ENCODE measurements at places on chromosomes 6 and 20.

DNA sequence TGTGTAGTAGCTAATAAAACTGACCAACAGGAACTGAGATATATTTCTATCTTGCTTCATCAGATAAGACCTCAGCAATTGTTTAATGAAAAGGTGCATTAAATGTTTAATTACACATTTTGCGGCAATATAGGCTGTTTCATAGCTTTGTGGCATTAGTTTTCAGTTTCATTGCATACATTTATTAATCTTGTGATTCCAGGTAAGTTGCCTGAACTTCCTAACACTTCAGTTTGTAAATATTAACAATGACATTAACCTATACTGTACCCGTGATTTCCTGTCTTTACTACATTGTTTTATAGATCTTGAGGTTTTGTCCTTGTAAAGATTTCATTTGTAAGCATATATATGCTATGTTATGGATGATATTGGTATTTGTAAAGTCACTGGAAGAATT, 66.5 kb downstream of the PKIB start:
- DNase-seq = no peak

DNA sequence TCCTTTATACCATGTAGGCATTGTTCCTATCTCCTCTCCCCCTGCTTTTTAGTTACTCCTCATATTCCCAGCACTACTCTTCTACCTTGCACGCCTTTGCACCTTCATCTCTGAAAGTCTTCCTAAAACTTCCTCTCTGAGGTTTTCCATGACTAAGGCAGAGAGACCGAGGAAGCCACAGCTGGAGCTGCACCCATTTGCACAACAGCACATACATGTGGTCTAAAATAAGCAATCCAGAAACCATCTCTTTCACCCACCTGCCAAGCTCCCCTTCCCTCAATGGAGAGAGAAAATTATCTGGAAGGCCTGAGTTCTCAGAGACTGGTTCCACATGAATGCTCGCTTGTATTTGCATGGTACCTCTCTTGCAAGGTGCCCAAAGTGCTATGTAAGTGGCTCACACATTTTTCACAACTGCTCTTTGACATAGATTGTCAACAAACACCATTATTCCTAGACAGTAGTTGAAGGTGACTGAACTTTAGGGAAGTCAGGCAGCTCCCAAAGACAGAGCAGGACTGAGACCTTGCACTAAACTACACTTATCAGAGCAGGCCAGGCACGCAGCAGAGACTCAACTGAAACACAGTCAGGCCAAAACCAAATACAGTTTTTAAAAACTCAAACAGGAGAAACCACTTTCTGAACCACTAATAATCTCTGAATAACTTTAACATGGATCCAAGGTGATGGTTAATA, 313.2 kb downstream of the TFAP2A start:
- DNase-seq = no peak

DNA sequence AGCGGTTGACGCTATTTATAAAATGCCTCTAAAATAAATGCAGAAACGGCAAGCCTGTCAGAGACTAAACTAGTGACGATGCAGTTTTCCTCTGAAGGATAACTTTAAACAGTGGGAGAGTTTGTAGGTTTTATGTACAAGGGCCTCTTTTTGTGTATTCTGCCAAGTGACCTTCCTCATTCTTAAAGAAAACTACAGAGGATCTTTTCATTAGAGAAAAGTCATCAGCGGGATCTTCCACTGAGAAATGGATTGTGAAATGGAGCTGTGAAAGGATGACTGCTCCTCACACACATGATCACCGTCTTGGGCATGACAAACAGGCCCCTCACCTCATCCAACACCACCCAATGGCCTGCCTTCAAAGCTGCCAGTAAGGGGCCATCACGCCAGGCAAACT, 89.0 kb upstream of the LYRM2 start:
- DNase-seq = no peak

GRCh38 chr20:36830791-36831691, 44.9 kb upstream of the TLDC2 start:
- no peak for DNase-seq

DNA sequence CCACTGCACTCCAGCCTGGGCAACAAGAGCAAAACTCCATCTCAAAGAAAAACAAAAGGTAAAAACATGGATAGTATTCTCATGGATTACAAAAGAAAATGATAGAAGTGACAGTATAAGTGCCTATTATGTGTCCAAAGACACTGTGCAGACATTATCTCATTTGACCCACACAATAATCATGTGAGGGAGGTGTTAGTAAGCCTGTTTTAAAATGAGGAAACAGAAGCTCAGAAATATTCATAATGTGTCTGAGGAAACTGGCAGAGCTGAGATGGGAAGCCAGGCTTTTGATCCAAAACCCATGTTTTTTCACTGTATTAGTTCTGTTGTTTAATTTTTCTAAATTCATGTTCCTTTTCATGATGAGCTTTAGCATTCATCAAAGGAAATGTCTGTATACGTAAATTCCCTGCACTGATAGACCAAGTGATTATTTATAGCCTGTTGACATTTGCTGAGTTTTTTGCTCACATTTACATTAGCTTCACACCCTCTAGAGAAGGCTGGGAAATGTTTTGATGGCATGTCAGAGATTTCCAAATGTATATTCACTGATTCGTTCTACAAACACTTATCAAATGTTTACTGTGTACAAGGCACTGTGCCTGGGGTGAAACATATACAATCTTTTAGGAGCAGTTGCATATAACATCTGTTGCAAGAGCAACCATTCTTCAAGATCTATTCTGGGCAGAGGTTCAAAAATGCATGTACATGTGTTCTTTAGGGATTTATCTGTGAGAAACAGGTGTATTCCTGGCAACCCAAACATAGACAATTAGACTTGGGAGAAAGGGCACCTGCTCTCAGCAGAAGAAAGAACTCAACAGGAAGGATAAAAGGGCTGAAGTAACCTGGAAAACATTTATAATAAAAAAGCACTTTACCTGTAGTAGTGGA, 331.5 kb downstream of the SAMD5 start:
- DNase-seq = peak; percentile 32

DNA sequence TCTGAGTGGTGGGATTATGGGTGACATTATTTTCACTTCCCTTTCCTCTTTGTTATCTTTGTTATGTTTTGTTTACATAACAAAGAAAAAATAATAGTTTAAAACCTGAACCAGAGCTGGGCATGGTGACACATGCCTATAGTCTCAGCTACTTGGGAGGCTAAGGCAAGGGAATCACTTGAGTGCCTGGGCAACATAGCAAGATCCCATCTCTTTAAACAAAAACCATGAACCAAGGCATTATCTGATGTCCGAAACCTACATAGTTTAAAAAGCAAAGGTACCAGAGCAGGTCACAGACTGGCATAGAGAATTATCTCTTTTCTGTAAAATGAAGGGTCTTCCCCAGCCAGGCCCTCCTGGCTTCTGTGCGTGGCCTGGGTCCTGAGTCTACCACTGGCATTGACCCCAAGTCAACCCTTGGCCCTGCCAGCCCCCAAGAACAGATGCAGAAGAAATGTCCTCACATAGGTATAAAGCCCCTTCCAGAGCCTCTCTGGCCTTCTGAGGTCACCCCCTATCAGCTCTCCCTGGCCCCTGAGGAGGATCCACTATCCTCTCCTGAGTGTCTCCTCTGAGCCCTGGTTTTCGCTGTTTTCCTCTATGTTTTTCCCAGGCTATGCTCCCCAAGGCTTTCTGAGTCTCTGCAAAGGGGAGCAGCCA, 81.3 kb downstream of the TRERF1 start:
- DNase-seq = no peak

- DNase-seq = no peak
Observed at GRCh38 chr20:33337531-33338165, 54.6 kb downstream of the BPIFB1 start.

GRCh38 chr6:131642987-131643611, 6.0 kb downstream of the ENPP3 start:
- DNase-seq = no peak

DNA sequence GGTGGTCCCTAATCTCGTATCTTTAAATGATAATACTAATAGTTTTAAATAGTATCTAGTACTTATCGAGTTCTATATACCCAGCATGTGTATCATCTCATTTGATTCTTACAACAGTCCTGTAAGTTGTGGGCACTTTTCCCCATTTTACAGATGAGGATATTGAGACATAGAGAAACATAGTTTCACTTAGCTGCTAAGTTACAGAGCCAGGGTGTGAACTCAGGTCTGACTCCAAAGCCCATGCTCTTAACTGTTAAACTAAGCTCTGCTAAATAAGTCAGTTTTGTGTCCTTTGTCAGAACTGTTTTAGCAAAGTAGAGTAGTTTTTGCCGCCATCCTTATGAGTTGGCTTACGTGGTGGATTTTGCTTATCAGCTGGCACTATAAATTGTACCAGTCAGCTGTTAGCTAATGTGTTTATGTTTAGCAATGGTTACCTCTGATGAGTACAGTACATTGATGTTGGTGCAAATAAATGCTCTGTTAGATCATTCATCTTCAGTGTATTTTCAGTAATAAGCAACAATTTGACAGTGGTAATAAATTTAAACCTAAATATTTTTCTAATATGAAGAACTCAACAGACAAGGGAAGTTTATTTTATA, 12.1 kb downstream of the OGFRL1 start:
- no peak for DNase-seq

DNA sequence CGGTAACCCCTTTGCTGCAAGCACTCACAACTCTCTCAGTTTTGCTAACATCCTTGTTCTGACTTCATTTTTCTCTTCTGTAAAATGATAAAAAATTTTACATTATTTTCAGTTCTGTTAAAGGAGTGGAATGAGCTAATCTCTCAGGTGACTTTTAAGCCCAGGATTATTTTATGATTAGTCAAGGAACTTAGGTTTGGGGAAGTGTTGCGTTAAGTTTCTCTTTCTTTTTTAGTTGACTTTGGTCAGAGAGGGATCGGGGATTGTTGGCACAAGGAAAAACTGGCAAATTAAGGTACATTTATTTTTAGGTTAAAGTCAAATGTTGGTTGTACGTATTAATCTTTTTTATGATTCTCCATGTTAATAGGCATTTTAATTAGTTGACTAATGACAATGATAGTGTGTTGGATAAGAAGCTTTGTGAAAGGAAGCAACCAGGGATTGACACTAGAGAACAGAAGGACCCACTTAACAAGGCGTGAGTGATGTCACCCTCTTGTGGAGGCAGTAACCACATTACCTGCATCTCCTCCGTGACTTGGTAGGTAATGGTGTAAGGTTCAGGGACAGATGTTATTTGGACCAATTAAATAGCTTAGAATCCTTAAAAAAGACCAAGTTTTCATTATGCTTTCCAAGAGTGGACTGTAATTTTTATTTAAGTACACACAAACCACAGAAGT, 31.6 kb downstream of the CD83 start:
- no peak for DNase-seq

DNA sequence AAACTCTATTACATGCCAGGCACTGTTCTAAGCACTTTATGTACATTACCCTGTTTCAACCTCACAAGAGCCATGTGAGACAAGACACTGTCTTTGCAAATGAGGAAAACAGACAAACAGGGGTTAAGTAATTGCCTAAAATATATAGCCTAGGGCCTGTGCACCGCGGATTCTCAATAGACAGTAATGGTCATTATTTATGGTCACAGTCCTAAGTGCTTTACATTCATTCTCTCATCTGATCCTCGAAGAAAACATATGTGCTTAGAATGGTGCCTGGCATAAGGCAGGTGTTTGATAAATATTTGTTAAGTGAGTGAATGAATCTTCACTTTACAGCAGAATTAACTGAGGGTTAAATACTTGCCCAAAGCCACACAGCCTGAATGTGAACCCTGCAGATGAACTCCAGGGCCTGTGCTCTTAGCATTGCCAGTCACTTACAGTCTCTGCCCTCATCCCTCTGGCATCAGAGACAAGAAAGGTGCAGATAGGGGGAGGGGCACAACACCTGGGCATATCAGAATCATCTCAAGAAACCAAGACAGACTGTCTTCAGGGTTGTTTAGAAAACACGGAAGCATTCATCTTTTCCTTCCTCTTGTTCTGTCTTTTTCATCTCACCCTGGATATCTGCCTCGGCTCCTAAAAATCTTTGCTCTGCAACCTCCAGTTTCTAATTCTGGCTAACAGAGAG, 92.8 kb upstream of the SASH1 start:
- DNase-seq = no peak

DNA sequence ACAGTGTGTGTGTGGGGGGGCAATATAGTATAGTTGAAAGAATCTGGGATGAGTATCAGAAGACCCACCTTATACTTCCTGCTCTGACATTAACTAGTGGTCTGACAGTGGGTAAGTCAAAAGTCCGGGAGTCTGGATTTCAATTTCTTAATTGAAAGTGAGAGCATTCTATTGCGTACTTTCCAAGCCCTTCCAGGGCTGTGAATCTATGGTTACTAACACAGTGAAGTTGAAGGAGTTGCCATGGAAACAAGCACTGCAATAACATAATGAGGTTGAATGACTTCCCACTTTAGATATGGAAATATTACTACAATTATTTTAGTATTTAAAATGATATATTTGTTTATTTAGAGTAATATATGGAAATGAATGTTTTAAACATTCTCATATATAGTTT, 80.2 kb downstream of the MLIP start:
- DNase-seq = peak; percentile 71

DNA sequence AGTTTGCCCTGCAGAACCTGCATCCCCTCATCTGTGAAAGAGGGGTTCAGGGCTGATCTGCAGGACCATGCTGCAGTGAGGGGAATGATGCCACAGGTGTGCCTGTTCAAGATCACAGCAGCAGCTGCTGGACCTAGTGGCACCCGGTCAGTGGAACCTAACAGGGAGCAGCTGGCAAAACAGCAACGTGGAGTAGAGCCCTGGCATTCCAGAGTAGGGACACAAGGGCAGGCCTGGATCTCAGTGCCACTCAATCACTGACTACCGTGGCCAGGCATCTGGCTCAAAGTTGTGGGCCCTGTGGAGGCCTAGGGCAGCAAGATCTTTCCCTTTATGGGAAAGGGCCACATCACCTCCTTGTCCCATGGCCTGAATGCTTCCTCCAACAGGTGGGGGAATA, 62.2 kb downstream of the INSM1 start:
- no peak for DNase-seq

DNA sequence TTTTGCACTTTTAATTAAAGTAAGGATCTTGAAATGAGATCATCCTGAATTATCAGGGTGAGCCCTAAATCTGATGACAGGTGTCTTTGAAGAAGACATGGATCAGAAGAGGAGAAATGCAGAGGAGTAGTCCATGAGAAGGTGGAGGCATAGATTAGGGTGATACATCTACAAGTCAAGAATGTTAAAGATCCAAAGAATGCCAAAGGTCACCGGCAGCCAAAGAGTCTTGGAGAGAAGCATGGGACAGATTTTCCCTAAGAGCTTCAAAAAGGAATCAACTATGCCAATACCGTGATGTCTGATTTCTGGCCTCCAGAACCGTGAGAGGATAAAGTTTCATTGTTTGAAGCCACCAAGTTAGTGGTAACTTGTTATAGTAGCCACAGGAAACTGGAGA, 59.0 kb upstream of the THEMIS start:
- DNase-seq = no peak

GRCh38 chr20:38997622-38998021, 35.5 kb downstream of the DHX35 start:
- no peak for DNase-seq

GRCh38 chr6:27426045-27426620, 37.6 kb downstream of the ZNF391 start:
- DNase-seq = no peak

Measured in mesenchymal stem cell (in vitro differentiated cells and primary cell).